ENCODE measurements at places on chromosomes 2 and 18.

GRCh38 chr2:101007415-101008345 is 5.6 kb downstream of the RPL31 start:
- no peak for DNase-seq

DNA sequence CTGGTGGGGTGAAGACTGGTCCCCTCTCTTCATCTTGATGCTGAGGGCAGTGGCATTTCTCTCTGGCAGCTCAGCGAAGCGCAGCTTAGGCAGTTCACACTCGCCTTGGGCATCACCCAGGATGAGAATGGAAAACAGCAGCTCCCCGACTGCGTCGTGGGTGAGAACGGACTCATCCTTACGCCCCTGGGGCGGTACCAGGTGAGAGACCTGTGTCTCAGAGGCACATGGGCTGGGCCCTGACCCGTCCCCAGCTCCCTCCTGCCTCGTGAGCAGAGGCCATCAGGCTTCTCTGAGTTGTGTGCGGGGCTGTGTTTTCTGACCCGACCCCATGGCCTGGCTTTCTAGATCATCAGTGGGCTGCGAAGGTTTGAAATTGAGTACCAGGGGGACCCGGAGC is 8.2 kb upstream of the CCDC74A start:
- DNase-seq: no peak

GRCh38 chr2:218648088-218648786 is 11.2 kb downstream of the ZNF142 start:
- no peak for DNase-seq

DNA sequence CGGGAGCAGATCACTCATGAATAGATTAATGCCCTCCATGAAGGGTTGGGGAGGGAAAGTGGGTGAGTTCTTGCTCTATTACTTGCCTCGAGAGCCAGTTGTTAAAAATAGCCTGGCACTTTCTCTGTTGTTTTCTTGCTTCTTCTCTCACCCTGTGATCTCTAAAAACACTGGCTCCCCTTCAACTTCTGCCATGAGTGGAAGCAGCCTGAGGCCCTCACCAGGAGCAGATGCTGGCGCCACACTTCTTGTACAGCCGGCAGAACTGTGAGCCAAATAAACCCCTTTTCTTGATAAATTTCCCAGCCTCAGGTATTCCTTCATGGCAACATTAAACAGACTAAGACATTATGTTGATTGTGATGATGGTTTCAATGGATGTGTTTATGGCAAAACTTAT is 307.0 kb downstream of the PIEZO2 start:
- DNase-seq: no peak

GRCh38 chr2:54041135-54041534 is 70.3 kb upstream of the PSME4 start:
- no peak for DNase-seq

GRCh38 chr18:48742706-48743475 is 204.1 kb downstream of the CTIF start:
- no peak for DNase-seq
